ENCODE measurements at places on chromosomes 13 and 19.

DNA sequence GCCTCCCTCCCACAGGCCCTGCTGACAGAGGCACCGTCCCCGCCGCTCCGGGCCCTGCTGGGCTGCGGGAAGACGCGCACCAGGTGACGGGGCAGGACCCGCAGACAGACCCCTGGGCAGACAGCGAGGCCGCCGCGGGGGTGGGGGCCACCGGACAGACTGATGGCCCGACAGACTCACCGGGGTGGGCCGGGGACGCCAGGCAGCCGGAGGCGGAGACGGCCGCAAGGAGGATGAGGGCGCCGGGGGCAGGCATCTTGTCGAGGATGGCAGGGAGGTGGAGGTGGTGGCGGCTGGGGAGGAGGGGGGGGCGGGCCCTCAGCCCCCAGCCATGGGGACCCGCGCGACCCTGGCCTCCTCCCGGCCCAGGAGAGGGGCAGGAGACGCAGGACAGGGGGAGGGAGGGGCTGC is 309 bp downstream of the LMTK3 start:
- peak; percentile 32 for DNase-seq

GRCh38 chr19:10871711-10872545 is 575 bp downstream of the CARM1 start:
- peak; percentile 46 for DNase-seq

GRCh38 chr19:33215438-33216197 is 10.0 kb downstream of the SLC7A10 start:
- DNase-seq: no peak

DNA sequence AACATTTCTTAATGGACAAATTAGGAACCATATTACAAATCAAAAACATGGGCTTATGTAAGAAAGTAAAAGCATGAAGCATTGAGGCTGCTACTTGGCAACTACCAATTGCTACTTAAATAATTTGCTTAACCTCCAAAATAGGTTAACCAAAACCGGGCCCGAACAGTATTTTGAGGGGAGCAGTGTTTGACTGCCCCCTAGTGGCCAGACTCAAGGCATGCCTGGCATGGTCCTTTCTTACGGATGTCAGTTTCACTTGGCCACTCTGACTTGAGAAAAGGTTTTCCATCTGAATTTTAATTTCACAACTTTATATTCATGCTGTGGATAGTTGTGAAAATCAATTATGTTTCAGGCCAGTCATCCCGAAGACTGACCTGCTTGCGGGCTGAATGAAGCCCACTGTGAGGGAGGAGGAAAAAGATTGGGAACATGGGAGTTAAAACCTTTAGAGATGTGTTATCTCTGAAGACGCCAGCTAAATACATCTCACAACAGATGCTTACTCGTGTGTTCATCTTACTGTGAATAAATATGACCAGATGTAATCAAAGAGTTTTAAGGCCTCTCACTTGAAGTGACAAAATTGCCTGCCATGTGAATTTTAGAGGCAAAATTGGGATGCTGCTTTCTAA is 2.9 kb downstream of the RXFP2 start:
- DNase-seq: peak; percentile 78

DNA sequence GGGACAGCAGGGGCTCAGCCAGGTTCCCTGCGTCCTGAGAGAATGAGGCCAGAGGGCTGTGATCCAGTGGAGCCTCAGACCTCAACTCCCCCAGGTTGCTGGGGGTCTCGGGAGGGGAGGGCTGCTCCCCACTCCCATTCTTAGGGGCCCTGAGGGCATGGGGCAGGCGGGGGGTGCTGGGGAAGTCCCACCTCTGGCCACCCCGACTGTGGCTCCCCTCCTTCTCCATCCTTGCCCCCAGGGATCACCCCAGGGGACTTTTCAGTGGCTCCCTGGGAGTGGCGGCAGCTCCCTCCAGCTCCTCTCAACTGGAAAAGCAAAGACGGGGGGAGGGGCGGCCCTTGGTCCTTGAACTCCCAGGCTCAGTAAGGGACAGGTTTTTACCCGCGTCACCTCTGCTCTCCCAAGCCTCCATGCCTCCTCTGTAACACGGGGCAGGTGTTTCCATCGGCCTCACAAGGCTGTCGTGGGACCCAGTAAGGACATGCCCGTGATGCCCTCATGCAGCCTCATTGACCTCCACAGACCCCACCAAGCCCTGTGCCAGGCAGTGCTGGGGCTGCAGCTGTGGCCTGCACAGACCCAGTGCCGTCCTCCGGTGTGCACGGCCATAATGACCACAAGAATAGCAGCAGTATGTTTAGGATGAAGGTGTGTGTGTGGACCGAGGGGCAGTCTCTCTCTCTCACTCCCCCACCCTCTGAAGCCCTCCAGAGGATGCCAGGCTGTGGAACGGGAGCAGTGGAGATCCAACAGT is 11.6 kb upstream of the TOMM40 start:
- no peak for DNase-seq

DNA sequence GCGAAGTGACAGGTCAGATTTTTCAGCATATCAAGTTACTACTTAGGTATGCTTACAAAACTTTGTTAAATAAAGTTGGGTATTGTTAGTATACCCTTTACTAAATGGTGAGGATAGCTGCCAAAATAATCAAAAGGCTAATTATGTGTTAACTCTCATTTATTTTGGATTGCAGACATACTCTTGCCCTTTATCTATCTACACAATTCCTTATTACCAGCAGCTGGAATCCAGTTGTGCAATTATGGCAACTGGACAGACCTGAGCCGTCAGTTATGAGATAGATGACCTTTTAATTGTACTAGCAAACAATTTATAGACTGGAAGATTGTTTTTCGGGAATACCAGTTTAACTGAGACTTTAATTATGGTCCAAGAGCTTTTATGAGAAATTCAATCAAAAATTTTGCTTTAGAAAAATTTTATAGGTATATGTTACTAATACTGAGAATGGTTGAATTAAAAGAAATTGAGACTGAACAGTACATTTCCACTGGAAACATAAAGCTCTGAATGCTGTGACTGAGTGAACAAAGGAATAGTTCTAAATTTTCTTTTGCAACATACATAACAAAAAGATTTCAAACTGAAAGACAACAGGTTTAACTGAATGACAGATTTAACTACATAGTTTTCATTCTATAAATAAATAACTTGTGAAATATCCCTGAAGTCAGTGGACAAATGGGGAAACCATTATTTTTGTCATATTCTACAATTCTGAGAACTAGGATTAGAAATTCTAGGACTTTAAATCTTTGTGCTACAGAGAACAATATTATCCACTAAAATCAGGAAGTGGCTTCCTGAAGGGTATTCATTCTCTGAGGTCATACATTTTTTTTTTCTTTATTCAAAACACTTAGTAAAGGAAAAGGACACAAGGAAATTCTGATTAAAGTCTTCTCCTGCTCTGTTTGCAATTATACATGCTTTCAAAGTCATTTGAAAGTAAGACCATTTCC is 97.4 kb downstream of the ZC3H13 start:
- no peak for DNase-seq

DNA sequence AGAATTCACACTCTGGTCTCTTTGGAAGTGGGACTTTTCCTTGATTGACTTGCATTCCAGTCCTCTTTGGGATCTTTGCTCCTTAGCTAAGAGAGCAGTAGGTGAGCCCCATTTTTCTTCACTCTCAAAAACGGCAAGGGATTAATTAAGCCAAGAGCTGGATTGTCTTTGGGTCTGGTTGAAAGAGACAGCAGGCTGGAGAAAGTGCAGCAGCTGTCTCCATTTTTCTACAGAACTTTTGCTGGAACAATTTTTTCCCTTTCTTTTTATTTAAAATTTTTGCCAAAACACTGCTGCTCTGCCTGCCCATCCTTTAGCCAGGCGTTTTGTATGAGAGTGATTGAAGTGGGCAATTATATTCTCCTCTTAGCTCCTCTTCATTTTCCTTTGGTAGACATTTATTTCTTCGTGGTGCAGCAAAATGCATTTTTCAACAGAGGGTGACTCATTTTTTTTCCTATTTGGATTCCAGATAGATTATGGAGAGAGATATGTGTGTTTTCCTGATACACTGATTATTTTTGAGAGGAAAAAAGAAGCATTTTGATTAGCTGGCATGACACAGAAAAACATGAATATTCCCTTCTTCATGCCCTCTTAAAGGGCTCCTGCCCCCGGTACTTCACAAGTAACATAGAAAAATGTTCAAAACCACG is 371.2 kb upstream of the NBEA start:
- DNase-seq: no peak

- DNase-seq: no peak
Observed at GRCh38 chr13:86425170-86425815, 626.1 kb upstream of the SLITRK6 start.

DNA sequence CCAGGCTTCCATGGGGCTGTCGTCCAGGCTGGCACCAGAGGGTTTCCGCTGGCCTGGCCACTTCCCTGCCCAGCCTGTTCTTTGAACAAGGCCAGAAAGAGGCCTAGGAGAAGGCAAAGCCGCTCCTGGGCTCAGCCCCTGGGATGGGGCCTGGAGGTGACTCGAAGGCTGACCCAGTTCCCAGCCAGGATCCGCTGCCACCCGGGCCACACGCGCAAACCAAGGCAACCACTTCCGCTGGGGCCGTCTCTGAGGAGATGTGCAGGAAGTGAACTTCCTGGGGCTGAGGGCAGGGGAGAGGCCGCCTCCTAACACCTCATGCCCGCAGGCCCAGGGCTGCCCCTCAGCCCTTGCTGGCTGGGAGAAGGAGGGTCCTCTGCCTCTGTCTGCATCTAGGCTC is 15.2 kb downstream of the PLEKHF1 start:
- no peak for DNase-seq

- DNase-seq: peak; percentile 31
Observed at GRCh38 chr13:97125810-97126738, 96.1 kb upstream of the MBNL2 start.

DNA sequence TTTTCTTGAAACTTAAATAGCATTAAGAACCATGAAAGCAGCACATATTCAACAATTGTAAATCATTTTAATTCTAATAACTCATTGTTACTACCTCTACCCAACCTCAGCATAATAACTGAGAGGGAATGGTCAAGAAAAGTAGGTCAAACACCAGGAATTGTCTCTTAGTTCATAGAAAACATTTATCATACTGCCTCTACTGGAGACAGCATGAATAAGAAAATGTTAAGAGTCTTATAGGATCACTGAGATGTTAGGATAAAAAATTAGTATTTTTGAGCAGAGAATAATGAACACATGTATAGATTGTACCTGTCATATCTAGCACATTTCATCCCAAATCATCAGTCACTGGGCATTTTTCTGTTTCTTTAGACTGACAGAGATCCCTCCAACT is 515.3 kb downstream of the PCDH9 start:
- DNase-seq: no peak

- DNase-seq: no peak
Observed at GRCh38 chr13:32829269-32829668, 187.0 kb upstream of the KL start.

GRCh38 chr13:104251931-104252330 is 1185.7 kb upstream of the SLC10A2 start:
- no peak for DNase-seq

GRCh38 chr13:79935121-79935520 is 405.8 kb downstream of the SPRY2 start:
- DNase-seq: no peak

DNA sequence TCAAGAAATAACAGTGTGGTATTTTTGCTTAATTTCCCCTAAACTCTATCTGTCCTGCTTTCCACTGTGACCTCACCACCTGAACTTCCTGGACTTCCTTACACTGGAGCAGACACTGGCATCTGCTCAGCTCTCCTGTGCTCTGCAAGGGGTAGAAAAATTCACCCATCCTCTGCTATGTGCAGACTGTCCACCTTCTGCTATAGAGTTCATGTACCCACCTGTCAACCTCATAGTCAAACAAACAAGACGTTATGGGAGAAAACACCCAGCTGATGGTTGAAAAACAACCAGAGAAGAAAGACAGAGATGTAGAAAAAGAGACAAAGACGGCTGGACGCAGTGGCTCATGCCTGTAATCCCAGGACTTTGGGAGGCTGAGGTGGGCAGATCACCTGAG is 12.2 kb downstream of the LAIR1 start:
- DNase-seq: no peak

DNA sequence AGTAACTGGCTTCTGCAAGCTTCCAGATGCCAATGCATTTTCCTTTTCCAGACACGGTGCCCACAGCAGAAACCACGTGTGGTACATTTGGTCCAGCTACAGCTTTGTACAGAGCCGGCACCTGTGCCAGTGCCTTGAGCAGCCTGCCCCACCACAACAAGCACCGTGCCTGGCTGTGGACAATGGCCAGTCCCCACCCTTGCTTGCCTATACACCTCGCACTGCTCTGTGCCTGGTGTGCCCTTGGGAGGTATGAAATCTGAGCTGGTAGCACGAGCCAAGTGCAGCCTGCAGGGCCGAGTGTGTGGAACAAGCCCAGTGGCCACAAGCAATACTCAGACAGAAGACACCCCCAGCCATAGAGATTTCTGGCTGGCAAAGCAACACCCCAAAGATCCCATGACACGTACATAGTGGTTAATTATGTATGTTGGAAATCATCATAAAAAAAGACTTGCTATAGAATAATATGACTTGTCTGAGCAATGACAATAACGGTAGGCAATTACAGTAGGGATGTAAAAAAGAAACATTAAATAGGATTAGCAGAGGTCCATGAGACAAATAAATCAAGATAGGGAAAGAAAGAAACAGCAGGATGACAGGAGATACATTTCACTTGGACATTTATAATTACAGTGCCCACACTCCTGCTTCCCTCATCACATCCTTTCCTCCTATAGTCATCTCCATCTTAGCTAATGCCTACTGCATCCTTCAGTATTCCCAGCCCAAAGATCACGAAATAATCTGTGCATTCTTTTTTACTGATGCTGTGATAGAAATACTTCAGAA is 1399.5 kb downstream of the PCDH9 start:
- DNase-seq: no peak

DNA sequence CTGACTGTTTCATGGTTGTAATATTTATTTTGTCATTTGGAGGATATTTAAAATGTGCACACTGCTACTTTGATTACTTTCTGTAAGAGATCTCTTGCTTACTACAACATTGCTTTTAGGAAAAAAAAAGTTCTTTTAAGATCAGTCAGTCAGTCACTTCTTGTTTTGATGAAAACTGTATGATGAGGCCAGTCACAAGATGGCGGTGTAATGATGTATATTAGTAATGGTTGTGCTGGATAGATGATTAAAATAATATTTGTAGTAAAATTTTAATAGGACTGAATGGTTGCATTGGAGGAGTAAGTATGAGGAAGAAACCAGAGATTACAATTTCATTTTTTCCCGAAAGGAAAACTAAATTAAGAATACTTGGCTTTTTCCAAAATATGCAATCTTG is 2411.1 kb downstream of the PCDH9 start:
- no peak for DNase-seq

DNA sequence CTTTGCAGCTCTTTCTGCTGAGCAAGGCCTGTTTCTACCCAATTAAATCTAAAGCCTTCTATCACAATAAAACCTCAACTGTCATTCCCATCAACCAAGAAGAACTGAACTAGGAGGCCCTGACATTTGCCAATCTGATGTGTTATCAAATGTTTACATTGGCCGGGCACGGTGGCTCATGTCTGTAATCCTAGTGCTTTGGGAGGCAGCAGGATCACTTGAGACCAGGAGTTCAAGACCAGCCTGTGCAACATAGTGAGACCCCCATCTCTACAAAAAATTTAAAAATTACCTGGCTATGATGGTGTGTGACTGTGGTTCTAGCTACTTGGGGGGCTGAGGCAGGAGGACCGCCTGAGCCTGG is 2.8 kb upstream of the FBXO17 start:
- no peak for DNase-seq

Data from BE2C (cell line).